ENCODE measurements at places on chromosomes 3 and 15.

GRCh38 chr3:44984335-44984734, 8.3 kb downstream of the EXOSC7 start:
- no peak for DNase-seq

DNA sequence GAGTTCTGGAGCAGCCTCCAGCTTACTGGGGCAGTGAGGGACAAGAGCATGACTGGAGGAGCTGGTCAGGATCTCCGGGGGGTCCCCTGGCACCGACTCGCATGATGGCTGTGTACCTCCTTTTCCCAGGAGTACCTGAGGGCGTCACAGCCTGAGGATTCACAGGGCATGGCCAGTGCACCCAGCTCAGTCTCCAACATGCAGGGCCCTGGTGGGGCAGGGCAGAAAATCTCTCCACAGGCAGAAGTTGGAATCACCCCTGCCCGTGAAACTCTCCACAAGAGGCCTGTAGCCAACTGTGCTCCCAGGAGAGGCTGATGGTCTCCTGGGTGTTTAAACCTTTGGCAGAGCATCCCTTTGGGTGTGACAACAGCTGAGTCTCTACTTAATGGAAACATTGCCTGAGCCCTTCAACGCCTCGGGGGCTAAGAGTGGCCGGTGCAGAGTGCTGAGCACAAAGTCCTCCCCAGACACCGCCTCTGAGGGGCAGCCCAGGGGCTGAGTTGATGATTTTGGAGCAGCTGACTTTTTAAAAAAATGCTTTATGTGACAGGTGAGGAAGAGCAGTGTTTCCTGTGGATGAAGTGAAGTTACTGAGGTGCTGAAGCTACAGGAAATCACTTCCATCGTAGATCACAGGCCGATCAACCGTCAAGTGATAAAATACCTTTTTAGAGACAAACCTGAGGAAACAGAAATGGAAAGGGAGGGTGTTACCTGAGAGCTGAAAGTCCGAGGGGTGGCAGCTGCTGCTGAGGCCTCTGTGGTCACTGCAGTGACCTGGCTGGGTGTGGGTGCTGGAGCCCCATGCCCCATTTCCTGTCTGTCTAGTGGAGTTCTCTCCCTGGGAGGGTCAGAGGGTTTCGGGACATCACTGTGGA, 21.9 kb upstream of the CXCR6 start:
- no peak for DNase-seq

DNA sequence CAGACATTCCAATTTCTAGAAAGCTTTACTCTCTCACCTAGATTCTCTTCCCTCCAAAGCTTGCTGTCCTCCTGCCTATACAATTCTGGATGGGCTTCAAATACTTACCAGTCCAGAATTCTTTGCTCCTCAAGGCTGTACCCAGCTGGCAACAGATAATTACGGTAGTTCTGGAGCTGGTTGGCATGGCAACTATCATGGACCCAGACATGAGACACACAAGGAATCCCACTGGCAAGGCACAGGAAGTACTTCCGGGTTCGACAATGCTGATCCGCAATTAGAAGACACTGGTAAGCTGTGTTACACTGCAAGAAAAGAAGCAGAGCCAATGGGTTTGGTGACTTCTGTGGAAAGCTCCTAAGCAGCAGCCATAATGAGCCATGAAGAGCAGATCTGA, 37.9 kb downstream of the TUBGCP4 start:
- no peak for DNase-seq

- no peak for DNase-seq
Observed at GRCh38 chr15:32979710-32980109, 214.8 kb downstream of the FMN1 start.

- no peak for DNase-seq
Observed at GRCh38 chr3:13492048-13492447, 11.9 kb downstream of the HDAC11 start.

- no peak for DNase-seq
Observed at GRCh38 chr15:31340592-31340991, 14.0 kb downstream of the KLF13 start.

- no peak for DNase-seq
Observed at GRCh38 chr3:55408193-55408826, 78.8 kb downstream of the WNT5A start.

GRCh38 chr15:91368611-91369010, 268.6 kb downstream of the SV2B start:
- DNase-seq, result no peak

DNA sequence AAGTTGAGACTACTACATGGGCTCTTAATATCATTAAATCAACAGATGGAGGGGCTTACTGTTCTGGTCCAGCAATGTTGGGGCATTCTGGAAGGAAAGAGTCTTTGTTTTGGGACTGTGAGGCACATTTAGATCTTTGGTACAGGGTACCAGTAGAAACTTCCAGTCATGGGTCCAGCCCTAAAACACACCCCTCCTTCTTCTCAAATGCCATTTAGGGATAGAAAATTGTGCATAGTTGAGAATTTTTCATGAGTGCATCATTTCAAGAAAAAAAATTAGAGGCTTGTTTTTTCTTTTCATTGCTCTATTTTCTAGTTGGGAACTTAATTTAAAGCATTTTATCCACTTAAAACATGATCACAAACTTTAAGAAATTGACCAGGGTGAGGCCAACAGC, 4.1 kb upstream of the RTP1 start:
- DNase-seq, result no peak

GRCh38 chr3:14186854-14187458, 8.3 kb downstream of the LSM3 start:
- DNase-seq, result no peak

- DNase-seq, result no peak
Observed at GRCh38 chr3:137944593-137944992, 65.4 kb upstream of the CLDN18 start.

DNA sequence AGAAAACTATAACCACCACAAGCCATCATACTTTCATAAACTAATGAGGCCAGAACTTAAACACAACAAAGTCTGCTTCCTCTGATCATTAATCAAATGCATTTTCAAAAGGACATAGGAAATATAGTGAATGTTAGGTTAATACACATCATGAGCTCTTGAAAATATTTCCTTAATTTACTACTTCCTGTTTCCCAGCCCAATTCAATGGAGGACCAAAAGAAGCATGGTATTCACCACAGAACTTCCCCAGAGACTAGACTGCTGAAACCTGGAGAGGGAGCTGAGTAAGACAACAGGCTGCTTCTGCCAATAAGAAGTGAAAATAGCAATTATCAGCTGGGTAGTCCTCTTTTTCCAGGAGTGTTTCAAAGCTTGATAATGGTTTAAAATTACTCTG, 250.3 kb downstream of the ULK4 start:
- no peak for DNase-seq

GRCh38 chr3:143120716-143121240, 1.2 kb downstream of the CHST2 start:
- no peak for DNase-seq

- DNase-seq, result no peak
Observed at GRCh38 chr15:71713191-71713809, 97.1 kb upstream of the NR2E3 start.

GRCh38 chr3:113249601-113250000, 38.2 kb downstream of the BOC start:
- no peak for DNase-seq

- DNase-seq, result no peak
Observed at GRCh38 chr3:196288141-196288460, 575 bp upstream of the PCYT1A start.

- DNase-seq, result no peak
Observed at GRCh38 chr15:32747921-32748342, 30.1 kb downstream of the GREM1 start.

DNA sequence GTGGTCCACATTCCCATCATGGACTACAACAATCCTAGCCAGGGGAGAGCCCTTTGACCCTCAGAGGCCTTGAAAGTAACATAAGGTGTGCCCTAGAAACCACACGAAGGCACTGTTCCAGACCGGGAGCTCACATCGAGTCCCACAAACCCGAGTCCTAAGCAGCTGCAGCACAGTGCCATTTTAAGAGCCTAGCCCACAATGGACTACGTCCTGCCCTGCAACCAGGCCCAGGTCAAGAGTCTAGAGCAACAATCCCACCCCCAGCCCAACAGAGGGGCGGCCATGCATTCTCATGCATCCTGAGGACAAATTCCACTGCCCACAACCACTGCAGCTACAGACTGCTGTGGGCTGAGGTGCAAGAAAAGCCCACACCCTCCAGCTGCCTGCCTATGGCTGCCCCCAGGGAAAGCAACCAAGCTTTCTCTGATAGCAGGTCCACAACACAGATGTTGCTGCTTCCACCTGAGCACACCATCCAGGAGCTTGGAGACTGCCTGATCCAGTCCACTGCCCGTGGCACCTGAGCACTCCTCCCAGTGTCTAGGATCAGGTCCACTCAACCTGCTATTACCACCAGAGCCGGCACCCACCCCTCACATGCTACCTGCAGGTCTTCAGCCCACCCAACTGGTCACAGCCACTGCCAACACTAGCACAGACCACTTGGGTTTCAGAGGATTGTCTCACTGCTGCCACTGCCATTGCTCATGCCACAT, 56.8 kb downstream of the IGSF11 start:
- no peak for DNase-seq

- DNase-seq, result no peak
Observed at GRCh38 chr3:191342411-191342810, 12.1 kb upstream of the UTS2B start.

GRCh38 chr3:71127052-71127831, 456.3 kb downstream of the FOXP1 start:
- DNase-seq, result no peak

DNA sequence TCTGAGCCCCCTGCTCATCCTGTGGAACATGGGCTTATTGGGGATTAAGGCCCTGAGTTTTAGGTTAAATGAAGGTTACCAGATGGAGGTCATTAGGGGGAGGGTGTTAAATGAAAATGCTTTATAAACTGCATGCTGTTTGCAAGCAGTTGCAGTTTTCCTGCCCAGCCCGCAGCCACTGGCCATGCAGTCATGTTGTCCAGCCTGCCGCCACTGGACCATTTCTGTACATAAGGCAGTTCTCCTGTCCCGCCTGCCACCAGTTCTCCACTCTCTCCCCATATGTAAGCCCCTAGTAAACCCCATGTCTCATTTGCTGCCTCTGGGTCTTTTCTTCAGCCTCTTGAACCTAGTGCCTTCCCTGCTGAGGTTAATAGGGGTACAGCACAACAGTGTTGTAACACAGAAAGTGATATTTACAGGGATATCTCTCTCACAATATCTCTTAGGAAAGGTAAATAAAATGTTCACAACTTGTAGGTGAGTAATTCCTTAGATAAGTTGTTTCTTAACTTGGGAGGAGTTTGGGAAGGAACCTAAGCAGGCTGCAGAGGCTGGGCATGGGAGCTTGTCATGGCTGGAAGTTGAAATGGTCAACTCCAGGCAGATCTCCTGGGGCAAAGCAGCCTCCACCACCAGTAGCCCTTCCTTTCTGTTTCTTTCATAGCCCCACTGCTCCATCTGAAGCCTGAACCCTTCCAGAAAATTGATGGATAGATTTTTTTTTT, 148.2 kb downstream of the CMSS1 start:
- no peak for DNase-seq

DNA sequence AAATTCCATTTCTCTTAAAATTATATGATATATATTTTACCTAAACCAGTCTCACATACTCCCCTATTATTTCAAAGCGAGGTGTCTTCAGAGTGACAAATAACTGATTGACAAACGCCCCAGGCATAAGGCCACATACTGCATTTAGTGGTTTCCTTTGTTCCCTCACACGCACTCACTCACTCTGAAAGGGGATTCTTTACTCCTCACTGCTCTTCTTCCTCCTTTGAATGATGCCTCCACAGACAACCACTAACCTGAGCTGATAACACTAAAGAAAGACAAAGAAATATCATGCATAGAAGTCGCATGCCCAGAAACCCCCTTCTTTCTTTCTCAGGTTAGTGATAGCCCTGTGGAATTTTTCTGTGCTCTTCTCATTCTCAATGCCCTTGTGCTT, 24.1 kb upstream of the BBX start:
- DNase-seq, result no peak

DNA sequence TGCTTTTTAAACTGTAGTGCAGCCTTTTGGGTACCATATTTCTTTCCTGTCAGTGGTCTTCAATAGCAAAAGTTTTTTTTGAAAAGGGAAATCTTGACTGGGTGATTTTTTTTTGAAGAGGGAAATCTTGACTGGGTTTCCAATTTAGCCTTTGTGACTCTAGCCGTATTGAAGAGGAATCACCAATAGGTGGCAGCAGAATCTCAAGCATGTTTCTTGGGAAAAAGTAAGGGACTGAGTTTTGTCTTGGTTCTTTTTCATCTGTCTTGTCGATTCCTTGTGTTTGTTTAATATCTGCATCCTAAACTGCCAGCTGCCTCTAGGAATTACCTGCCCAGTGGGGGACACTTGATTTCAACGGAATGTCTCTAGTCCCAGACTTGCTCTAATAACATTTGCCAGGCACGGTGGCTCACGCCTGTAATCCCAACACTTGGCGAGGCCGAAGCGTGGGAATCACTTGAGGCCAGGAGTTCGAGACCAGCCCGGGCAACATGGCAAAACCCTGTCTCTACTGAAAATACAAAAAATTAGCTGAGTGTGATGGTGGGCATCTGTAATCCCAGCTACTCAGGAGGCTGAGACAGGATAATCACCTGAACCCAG, 89.2 kb downstream of the RBPMS2 start:
- peak; percentile 44 for DNase-seq

DNA sequence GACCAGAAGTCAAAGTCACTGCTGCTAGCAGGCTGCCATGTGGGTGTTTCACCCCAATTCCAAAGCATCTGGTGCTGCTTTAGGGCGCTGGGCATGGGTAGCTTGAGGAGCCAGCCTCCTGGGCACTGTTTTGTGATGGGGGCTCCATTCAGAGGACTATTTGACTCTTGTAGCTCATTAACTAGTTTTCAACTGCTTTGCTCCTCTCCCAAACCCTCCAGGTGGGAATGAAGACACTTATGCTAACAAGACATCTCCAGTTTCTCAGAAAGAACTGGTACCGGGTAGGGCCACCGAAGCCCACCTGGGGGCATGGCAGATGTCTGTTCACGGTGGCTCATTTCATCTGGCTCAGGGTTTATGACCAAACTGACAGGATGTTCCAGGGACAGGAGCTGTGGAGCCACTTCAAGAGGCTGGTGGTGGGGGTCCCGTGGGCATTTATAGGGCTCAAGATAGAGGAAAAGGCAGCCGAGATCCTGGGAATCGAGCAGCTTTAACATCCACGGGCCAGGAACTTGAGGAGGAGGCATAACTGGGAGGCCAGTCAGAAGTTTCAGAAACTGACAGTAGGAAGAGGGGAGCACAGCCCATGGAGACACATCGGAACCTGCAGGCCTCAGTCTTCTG, 17.7 kb downstream of the AMOTL2 start:
- DNase-seq, result no peak

GRCh38 chr3:55482496-55483195, 4.5 kb downstream of the WNT5A start:
- DNase-seq, result no peak

GRCh38 chr3:144989807-144990206, 1018.2 kb downstream of the DIPK2A start:
- DNase-seq, result no peak
